ENCODE measurements at places on chromosomes 5 and 9.
A peak's percentile ranks its signal among the peaks of the same experiment; 100 is the strongest.

DNA sequence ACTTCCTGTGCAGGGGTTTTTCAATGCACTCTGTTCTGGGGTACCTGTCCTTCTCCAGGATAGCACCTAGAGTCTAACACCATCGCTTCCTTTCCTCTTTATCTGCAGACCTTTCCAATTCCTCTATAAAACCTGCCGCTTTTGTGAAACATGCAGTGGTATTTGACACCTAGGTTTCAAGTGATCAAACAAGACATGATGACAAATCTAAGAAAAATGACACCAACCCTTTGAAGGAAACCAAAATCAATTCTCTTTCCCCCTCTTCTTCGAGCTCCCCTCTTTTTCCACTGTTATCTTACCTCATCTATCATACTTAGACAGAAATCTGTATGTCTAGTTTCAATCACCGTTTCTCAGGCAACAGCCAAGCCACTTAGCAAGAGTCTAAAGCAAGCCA is 25.6 kb upstream of the RANBP17 start:
- DNase-seq: no peak

DNA sequence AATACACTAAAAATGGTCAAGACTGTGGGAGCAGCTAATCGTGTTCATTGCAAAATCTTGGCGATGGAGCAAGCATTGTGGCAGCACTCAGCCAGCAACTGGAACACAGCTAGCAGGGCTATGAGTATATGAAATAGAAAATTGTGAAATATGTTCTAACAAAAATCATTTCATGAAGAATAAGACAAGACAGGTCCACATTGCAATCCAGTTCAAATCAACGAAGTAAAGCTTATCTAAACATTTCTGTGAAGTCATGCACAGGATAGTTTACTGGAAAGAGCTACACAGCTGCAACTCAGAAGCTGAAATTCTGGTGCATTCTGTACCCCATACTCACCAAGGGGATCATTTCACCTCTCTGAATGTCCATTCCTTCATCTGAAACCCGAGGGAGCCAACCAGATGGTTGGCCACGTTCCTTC is 5.3 kb upstream of the NFIL3 start:
- no peak for DNase-seq

- DNase-seq: no peak
Observed at GRCh38 chr9:134834217-134834956, 46.2 kb upstream of the FCN2 start.

DNA sequence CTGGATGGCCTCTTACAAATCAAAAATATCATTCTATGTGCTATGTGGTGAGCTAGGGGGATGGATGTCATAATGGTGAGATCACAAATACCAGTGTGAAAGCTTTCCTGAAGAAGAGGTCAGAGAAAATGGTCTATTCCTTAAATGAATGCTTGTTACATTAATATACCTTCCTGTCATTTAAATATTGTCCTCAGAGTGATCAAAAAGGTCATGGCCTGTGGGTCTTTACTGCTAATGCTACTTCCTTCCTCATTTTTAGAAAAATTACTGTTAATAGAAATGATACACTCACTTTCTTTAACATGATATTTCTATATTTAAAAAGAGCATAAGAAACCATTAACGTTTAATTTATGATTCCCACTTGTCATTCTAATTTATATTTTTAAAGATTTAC is 9.7 kb downstream of the OMD start:
- no peak for DNase-seq

GRCh38 chr5:136064510-136064909 is 35.7 kb downstream of the TGFBI start:
- no peak for DNase-seq

GRCh38 chr5:138180183-138180782 is 1.4 kb downstream of the KIF20A start:
- DNase-seq: peak; percentile 62

- no peak for DNase-seq
Observed at GRCh38 chr5:64690104-64690416, 243 bp upstream of the SHISAL2B start.

All from astrocyte of the hippocampus (primary cell).